Activated naive CD8-positive, alpha-beta T cell treated with anti-CD3 and anti-CD28 coated beads, Interleukin-2, amount 50 U/mL, for 24 hours (primary cell): ENCODE measurements at places on chromosomes 1 and 21.

GRCh38 chr1:114379987-114380386, 131.0 kb downstream of the TRIM33 start:
- no peak for DNase-seq

GRCh38 chr1:28329395-28330153, 734 bp downstream of the MED18 start:
- peak; percentile 45 for DNase-seq

- no peak for DNase-seq
Measured at GRCh38 chr1:14810595-14811361, 212.3 kb downstream of the KAZN start.

GRCh38 chr1:94339206-94339927, 78.8 kb upstream of the ABCD3 start:
- no peak for DNase-seq

GRCh38 chr1:3031401-3032221, 10.3 kb downstream of the ACTRT2 start:
- DNase-seq, result no peak

- no peak for DNase-seq
Measured at GRCh38 chr21:23837564-23837963, 1769.7 kb downstream of the MRPL39 start.

GRCh38 chr1:60113028-60113427, 39.5 kb upstream of the C1orf87 start:
- DNase-seq, result no peak

GRCh38 chr1:224922404-224923164, 6.9 kb upstream of the DNAH14 start:
- DNase-seq, result no peak

GRCh38 chr1:43038232-43038935, 79.7 kb upstream of the SLC2A1 start:
- no peak for DNase-seq

GRCh38 chr1:27634177-27634984, 604 bp downstream of the FGR start:
- DNase-seq, result peak; percentile 54

- DNase-seq, result no peak
Measured at GRCh38 chr1:239247285-239247684, 139.1 kb upstream of the CHRM3 start.

GRCh38 chr1:235632506-235633401, 16.8 kb downstream of the GNG4 start:
- no peak for DNase-seq

- DNase-seq, result peak; percentile 2
Measured at GRCh38 chr1:76867342-76868130, at the start of gene ST6GALNAC5. Gene ST6GALNAC5, plus strand, starts transcription at chr1:76867480.
